ENCODE measurements at places on chromosomes 12 and 14.
A peak's percentile ranks its signal among the peaks of the same experiment; 100 is the strongest.

GRCh38 chr14:53975444-53975843 is 18.8 kb upstream of the BMP4 start:
- DNase-seq, result no peak

DNA sequence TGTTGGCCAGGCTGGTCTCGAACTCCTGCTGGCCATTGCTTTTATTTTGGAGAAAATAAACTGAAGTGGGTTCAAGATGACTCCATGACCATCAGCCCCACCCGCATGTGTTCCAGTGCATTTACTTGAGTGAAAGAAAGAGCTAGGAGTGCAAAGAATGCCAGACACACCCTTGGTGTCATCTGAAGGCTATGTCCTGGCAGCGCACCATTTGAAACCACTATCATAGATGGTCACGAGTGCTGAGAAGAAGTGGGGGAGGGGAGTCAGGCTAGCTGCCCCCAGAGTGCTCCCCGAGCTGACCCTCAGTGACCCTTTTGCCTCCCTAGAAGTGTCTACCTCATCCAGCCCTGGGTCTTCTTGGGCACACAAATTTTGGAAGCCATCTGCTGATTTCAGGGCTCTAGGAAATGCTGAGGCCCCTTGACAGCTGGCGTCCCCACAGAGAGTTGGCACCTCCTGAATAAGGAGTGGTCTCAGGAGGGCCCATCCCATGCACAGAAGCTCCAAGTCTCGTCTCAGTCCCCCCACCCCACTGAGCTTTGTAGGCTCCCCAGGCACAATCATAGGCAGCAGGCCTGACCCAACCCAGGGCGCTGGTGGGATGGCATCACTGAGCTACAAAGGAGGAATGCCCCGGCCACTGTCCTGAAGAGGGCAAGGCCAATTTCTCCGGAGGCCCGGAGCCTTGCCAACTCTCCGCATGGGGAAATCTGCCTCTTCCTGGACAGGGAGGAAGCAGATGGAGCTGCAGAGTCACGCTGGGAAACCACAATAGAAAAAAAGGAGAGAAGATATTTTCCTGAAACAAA is 28.0 kb downstream of the PXN start:
- DNase-seq, result peak; percentile 85

DNA sequence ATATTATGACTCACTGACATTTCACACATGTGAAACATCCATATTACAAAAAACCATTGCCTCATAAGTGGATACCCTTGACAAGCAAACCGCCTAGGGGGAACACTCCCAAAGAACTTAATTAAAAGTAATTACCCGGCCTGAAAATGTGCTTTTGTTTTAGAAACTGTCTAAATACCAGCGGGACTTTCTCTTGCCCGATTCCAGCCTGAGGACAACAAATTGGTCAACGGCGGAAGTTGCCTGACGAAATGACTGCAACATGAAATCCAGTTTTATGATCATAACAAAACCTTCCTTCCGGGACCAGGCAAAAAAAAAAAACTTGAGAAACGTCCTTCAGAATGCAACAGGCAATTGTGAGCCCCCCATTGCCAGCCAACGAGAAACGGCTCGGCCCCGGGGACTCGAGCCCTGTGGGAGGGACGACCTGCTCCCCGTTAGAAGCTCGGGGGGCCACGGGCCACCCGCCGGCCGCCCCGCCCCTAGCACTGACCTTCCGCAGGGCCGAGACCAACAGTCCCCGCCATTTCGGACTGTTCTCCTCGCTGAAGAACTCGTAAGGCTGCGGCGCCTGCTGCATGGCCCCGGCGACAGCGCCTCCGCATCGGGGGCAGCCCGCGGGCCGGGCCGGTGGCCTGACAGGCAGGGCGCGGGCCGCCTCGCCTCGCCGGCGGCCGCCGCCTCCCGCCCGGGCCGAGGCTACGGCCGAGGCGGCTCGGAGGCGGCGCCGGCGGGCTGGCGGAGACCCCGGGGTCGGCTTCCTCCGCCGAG is 490 bp downstream of the SOS2 start:
- peak; percentile 45 for DNase-seq

DNA sequence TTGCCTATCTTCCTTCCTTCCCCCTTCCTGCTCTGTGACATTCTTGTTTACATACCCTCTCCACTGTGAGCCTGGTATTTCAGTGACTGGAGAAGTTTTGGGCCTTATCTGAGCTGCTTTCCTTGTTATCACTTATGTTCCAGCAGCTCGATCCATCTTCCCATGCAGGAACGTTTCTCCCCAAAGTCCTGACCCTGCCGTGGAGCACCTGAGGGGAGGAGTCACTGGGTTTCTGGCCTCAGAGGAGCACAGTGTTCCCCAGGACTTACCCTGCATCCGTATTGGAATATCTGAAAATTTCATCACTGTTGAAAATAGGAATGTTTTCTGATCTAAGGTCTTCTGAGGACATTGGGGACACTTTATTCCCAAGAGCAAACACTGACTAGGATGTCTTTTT is 141.8 kb downstream of the CACNA1C start:
- DNase-seq, result no peak

GRCh38 chr14:92774572-92774971 is 19.5 kb upstream of the GOLGA5 start:
- DNase-seq, result no peak

GRCh38 chr14:70354204-70354603 is 5.3 kb downstream of the COX16 start:
- DNase-seq, result no peak

DNA sequence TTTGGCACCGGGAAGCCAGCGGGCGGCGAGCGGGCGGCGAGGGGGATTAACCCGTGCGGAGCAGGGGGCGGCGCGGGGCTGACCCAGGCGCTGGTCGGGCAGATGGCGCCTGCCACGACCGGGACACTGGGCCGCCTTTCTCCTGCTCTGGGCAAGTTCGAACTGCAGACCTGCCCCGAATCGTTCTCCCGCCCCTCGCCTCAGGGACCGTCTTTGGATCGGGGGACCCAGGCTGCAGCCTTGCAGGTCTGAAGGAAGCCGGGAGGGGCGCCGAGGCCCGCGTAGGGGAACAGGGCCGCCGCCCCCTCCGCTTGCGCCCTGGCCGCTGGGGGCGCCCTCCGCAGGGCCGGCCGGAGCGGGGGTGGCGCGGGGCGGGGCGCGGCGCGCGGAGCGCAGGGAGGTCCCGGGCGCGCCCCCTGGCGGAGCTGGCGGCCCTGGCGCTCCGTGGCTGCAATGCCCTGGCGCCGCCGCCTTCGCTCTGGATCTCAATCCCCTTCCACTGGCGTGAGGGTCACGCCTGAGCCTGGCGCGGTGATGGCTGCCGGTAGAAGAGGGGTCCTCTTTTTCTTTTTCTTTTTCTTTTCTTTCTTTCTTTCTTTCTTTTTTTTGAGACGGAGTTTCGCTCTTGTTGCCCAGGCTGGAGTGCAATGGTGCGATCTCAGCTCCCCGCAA is 449 bp upstream of the LTBP2 start:
- peak; percentile 68 for DNase-seq

DNA sequence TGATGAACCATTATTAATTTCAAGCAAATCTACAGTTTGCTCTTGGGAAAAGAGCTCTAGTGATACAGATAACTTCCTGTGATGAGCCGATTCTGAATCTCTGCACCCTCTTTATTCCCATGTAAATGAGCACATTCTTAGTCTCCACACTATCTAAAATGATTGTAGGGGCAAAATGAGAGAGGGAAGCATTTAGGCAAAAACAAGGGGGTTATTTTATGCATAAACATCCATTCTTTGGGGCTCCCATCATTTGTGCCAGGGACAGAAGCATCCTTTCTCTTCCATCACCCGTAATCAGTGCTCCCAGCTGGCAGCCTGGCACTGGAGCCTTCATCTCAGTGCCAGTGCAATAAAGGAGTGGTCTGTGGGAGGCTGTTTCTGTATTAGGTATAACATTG is 1.7 kb upstream of the GPD1 start:
- DNase-seq, result no peak

DNA sequence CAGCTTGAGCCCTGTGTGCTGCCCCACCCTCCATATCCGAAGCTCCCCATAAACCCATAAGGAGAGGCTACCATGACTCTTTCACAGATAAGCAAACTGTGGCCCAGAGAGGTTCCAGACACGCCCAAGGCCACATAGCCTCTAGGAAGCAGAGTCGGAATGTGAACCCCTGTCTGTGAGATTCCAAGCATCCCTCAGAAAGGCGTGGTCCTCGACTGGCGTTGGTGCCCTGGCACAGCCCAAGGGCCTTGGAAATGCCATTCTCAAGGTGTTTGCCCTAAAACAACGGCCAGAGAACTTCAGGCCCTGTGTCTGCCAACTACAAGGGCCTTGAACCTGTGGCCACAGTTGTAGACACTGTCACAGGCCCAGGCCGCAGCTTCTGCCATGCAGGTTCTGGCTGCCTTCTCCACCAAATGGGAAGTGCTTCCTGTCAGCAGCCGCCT is 8.5 kb upstream of the DIO3 start:
- peak; percentile 46 for DNase-seq

DNA sequence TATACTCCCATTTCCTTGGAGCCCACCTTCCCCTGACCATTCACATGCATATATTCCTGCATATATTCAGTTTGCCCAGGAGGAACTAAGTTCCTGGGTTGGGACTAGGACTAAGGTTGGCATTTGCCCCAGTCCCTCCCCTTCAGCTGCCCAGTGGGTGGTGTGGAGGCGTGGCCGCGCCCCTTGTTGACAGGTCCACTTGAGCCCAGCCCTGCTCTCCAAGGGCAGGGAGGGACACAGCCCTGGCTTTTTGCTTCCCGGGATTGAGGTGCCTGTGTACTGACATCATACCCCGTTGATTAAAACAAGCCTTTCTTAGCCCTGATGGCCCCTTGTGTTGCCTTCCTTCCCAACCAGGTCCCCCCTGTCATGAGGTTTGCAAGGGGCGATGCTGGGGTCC is 7.3 kb downstream of the ERBB3 start:
- no peak for DNase-seq

DNA sequence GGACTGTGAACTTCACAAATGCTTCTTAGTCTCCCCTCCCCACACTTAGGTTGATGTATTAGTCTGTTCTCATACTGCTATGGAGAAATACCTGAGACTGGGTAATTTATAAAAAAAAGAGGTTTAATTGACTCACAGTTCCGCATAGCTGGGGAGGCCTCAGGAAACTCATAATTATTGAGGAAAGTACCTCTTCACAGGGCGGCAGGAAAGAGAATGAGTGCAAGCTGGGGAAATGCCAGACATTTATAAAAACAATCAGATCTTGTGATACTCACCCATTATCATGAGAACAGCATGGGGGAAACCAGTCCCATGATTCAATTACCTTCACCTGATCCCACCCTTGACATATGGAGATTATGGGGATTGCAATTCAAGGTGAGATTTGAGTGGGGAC is 178.8 kb downstream of the SLC38A4 start:
- DNase-seq, result no peak

GRCh38 chr12:113077859-113078255 is 21.3 kb downstream of the DTX1 start:
- no peak for DNase-seq

DNA sequence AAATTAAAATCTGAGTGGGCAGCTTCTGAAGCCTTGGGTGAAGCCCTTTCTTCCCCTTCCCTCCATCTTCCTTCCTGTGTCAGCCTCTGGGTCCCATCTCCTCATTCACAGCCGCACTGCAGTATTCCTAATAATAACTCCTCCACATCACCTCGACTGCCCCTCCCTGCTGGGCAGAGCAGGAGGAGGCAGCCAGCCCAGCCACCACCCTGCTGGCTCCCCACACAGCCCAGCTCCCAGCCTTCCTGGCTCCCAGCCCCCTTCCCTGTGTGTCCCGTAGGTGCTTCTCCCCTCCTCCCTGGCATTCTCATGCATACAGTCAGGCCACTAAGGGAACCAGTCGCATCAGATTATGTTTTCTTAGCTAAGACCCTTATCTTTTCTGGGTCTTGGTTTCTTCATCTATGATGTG is 3.7 kb downstream of the IFFO1 start:
- no peak for DNase-seq

GRCh38 chr14:100134586-100134985 is 24.9 kb downstream of the DEGS2 start:
- DNase-seq, result no peak

GRCh38 chr12:105907982-105908381 is 230.8 kb downstream of the NUAK1 start:
- no peak for DNase-seq

DNA sequence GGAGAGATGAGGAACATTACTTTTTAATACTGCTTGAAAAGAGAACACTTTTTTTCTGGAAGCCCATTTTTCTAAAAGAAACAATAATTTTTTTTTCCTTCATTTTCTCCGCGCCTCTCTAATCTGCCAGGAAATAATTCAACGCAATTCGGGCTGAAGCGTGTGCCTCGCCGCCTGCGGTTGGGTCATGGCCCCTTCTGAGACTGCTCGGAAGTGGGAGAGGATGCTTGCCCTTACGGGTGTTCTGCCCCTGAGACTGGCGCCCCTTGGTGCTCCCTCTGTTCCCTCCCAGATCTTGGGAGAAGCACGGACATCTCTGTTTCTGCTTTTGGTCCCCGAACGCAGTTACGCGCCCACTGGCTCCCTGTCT is 332 bp upstream of the TBC1D30 start:
- DNase-seq, result no peak

GRCh38 chr12:80939231-80939950 is 1.7 kb upstream of the LIN7A start:
- DNase-seq, result no peak

DNA sequence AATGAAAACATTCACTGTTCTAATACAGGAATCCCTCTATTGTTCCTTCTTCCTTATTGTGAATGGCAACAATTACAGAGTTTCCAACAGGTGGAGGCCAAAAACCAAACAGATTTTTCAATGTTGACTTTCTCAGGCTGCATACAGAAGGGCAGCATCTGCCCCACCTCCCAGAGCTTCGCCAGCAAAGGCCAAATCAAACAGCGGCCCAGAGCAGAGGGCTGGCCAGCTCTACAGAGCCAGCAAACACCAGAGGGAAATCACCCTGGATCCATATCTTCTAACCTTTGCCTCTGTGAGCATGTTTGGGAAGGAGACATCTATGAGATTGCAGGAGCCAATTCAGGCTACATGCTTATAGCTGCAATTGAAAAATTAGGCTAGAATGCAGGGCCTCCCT is 4.4 kb upstream of the CRACR2A start:
- DNase-seq, result no peak

DNA sequence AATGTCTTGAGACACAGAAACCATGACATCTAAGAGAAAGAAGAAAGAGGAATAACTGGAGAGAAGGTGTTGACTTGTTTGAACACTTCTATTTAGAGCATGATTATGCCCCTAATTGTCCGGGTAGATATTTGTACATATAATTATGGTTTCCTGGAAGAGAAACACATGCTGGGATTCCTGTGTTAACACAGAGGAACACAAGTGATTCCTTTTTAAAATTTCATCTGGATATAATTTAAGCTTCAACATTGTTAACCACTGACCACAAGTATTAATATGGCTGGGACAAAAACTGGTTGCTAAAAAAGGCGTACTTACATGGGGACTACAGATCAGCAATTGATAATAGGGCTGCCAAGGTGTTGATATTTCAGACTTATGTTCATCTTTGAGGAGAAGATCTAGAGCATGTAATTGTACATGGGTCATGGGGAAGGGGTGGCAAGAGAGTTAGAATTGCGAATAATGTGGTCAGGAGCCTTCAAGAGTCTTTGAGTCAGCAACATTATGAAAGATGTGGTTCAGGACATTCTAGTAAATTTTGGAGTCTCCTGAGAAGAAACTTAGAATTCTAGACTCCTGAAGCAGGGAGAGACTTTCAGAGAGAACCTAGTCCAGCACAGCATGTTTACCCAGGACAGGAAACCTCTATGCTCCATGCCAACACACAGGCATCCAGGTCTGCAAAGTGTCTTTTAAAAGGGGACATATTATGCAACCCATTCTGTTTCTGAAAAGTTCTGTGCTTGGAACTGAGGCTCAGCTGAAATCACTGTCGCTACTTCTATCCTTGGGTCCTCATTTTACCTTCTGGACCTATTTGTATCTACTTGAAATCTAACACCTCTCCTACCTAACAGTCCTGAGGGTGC is 56.5 kb downstream of the SLC38A1 start:
- DNase-seq, result no peak

GRCh38 chr12:96828169-96828789 is 78.8 kb upstream of the NEDD1 start:
- DNase-seq, result no peak

All from RWPE1 (cell line).